ENCODE measurements at places on chromosomes 7 and 10.

DNA sequence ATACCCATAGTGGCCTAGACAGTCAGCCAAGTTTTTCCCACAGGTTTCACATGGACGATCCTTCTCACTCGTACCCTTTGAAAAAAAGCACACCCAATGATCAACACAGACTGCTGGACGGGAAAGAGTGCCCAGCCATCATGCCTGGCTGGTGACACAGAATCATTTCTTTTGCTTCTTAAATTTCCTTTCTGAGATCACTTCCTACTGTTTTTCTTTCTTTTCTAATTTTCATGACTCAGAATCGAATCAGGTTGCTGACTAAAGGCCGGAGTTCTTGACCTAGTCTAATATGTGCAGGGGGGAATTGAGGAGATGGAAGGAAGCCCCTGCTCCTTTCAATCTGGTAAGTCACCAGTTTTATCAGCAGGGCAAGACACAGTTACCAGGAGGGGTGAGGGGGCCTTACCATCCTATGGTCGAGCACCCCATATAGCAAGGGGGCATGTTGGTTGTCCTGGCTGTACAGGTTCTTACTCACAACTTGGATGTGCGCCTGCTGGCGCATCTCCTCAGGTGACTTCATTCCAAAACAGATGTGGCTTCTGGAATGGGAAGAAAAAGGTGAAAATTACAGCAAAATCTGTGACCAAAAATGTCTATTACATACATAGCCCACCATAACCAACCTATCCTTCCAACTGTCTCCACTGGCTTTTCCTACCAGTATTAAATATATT lies 3.5 kb downstream of the POLR3A start:
- DNase-seq = no peak

DNA sequence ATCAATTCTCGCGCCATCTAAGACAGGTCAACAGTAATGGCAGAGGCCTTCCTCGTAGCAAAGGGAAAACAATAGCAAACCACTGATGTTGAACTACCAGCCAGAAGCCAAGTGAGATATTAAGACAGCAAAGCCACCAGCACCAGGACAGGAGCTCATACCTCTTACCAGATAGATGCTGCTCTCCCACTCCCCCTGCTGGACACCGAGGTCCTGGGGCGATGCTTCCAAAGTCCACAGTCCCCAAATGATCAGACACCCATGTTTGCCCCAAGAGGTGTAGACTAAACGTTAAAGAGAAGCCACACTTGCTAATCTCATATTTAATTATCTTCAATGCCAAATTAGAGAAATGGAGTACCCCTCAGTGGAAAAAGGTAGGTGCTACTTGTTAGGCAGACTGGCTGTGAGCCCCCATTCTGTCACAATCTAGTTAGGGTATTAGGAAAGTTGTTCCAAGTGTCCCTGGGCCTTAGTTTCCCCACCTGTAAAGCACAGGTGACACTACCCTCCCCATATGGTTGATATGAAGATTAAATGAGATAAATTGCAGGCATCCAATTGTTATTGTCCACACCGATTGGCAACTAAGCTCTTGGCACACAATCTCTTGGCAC lies 39.9 kb downstream of the TOMM7 start:
- peak; percentile 46 for DNase-seq

GRCh38 chr7:68311958-68312357 lies 1286.3 kb upstream of the AUTS2 start:
- DNase-seq = no peak

DNA sequence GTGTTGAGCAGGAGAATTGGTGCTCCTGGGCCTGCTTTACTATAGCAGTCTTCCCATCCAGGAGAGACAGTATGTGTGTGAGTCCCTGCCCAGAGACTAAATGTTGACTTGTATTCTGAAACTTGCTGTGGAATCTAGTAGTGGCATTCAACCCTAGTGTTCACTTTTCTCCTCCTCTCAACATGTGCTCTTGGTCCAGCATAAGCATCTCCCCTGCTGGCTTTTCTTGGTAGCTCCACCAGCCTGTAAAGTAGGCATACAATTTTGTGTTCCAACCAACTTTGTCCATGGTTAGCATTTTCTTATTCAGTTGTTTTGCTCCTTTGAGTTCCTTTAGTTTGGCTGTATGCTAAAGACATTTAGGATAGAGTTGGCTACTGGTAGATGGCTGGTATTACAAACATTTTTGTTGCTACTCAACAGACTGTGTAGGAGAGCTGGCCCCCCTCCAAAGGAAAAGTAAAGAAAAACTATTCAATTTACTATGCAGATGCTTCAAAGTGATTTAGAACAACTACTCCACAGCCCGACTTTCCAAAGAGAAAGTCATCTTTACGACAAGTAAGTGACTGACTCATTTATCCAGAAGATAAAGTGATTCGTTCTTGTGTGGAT lies 46.0 kb downstream of the ASB4 start:
- no peak for DNase-seq

GRCh38 chr7:158549616-158550393 lies 37.8 kb downstream of the PTPRN2 start:
- DNase-seq = no peak

DNA sequence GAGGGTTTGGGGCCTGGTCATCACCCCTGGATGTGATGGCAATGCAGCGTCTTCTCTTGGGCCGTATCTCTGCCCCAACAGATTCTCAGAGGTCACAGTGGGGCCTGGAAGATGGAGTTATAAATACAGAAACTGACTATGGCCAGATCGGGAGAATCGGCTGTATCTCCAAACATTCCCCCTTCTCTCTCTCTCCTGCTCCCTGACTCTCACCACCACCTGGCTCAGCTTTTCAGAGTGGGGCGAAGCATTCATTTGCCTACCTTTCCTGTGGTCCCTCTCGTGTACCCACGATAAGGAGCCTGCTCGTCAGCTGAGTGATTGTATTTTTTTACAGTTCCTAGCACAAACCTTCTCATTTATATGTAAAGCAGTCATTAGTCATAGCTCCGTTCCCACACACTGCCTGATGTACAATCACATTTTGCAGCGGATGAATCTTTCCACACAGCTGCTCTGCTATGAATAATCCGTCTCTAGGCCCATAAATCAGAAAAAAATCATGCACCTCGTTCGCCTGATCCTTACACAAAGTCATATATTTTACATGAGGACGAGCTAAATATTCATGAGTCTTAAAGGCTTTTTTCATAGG lies 23.2 kb upstream of the BTRC start:
- DNase-seq = no peak

GRCh38 chr10:132845780-132846595 lies 60.0 kb upstream of the NKX6-2 start:
- no peak for DNase-seq

DNA sequence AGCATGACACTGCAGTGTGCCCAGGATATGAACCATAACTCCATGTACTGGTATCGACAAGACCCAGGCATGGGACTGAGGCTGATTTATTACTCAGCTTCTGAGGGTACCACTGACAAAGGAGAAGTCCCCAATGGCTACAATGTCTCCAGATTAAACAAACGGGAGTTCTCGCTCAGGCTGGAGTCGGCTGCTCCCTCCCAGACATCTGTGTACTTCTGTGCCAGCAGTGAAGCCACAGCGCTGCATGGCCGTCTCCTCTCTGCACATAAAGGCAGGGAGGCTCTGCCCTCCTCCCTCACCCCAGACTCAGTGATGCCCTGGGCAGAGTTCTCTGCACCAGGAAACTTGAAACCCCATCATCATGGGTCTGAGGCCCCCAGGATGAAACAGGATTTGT lies 70.7 kb upstream of the PRSS58 start:
- no peak for DNase-seq

DNA sequence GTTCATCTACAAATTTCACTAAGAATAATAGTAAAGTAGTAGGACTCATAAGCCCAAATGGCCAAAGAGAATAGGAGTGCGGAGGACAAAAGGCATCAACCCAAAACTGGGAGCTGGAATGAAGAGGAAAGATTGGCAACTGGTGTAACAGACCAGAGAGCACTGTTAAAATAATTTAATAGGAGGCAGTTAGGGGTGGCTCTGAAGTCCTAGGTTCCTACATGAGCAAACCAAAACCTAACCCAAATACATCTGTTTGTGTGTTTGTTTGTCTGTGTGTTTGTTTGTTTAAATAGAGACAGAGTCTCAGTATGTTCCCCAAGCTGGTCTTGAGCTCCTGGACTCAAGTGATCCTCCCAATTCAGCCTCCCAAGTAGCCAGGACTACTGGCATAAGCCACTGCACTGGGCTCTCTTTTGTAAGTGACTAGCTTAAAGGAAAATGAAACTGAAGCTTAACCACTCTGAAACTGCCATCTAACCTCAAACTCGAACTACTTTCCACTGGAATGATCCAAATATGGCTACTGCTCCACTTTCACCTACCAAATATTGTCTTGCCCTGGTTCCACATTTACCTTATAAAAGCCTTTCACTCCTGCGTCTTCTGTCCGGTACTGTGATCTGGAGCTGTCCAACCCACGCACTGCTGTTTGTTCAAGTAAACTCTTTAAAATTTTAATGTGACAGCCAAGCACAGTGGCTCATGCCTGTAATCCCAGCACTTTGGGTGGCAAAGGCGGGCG lies 94.9 kb downstream of the AKR1D1 start:
- no peak for DNase-seq

- DNase-seq = no peak
Measured at GRCh38 chr10:21285742-21286331, 239.6 kb downstream of the SKIDA1 start.

DNA sequence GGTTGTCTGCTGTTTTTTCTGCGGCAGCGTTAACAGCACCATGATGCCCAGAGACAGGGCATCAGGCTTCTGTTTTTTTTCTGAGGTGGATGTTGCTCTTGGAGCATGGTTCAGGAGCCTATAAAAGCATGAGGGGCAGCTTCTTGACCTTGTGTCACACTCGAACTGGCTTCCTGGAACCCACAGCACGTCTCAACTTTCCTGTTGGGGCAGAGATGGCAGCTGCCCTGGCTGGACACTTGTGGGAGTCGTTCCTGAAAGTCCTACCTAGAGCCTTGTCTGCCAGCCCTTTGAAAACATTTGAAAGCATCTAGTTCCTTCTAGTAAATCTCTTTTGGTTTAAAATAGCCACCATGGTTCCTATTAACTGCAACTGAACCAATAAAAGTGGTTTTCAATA lies 28.9 kb upstream of the PRKAG2 start:
- no peak for DNase-seq

DNA sequence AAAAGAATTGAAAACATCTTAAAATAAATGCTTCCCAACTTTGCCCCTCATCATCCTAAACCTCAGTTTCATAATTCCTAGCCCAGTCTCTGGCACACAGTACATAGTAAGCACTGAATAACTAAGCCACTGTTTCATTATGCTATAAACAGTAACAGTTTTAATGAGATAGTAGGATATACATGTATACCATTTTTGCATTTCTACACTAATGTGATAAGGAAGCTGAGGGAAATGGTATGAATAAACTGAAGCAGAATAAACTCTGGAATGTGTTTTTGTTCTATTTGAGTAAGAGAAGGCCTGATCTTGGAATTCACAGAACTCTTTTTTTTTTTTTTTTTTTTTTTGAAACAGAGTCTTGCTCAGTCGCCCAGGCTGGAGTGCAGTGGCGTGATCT lies 8.8 kb downstream of the NAPEPLD start:
- no peak for DNase-seq

DNA sequence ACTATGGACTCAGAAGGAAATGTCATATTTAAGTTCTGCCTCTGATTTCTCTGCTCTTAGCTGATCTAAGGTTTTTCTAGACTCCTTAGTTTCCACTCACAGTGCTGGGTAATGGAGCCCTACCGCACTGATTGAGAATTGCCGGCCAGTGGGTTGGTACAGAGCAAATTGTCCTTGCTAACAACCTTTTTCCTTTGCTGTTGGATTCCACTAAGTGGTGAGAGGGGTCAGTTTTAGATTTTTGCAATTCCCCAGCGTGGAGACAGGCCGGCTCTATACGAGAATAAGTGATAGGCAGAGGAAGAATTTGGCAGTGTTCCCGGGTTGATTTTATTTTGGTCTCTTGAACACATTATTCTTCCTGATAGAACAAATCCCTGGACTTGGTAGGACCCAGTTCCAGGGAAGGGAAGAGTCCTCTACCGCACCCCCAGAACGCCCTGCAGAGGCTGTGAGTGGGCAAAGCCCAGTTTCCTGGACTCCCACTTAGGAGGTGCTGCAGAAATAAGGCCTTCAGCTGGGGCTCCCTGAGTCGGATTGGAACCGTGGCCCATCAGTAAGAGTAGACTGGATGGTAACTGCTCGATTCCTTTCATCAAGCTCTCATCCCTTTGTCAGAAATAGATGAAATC lies 3.0 kb upstream of the NRP1 start:
- no peak for DNase-seq

DNA sequence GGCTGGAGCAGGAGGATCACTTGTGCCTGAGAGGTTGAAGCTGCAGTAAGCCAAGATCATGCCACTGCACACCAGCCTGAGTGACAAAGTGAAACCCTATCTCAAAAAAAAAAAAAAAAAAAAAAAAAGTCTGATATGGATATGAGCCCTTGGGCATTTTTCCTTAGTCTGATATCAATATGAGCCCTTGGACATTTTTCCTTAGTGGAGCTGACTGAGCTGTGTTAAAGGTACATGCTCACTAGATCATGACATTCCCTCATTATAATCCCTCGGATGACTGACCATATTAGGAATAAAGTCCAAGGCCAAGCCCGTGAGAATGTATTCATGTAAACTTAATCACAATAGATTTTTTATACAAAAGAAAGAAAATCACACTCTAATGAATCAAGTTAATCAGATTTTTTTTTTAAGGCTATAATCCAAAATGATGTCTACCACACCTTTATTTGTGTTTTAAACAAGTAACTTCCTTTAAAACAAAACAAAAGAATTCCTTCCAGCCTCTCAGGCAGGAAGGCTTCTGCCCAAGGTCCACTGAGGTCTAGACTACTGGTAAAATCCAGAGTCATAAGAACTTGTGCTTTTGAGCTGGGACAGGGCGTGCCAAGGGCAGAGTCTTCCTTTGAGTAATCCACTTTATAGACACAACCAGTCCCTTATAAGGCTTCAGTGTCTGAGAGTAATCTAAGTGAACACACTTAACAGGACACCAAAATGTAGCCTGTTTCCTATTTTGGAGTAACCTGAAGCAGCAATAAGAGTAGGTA lies 5.5 kb downstream of the PPA1 start:
- no peak for DNase-seq

- DNase-seq = no peak
Measured at GRCh38 chr7:105480931-105481330, 41.1 kb downstream of the PUS7 start.

- no peak for DNase-seq
Measured at GRCh38 chr10:17871036-17871435, 61.9 kb downstream of the MRC1 start.

DNA sequence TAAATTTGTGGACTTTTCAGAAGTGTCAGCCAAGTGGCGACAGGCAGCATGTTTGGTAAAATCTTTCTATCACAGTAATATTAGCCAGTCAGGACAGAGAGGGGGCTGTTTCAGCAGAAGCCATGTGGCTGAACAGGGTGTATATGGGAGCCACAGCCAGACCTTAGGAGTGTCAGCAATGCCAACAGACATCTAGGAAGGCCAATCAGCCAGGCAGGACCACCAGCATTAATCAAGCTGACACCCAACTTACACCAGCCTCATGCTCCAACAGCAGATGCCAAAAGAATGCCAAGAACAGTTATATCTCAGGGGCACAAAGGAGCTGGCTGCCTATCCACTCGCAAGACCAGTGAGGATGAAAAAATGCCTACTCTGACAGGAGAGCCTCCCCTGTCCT lies 54.8 kb downstream of the RAPGEF5 start:
- DNase-seq = no peak

Measured in activated T-helper 1 cell treated with anti-CD3 and anti-CD28 coated beads, Interleukin-2, amount 50 U/mL, for 16 hours (primary cell).